Chondrocyte (in vitro differentiated cells): ENCODE measurements at places on chromosomes 6 and 20. TPM values are rescaled to one million over a fixed set of nuclear protein-coding genes. Genes with fewer than 3 reads are reported as not detected.

C6orf15 gene
- 0.37 TPM in 1 of 3 replicates, not detected in the others for total RNA-seq

AMD1 gene
- total RNA-seq = 31.1 to 47.0 TPM (median 32.7 TPM) in 3 replicates

ZNF292 gene
- total RNA-seq = 34.6 to 39.6 TPM (median 39.0 TPM) in 3 replicates

DOK5 gene
- total RNA-seq = 8.7 to 14.3 TPM (median 9.0 TPM) in 3 replicates

DNA sequence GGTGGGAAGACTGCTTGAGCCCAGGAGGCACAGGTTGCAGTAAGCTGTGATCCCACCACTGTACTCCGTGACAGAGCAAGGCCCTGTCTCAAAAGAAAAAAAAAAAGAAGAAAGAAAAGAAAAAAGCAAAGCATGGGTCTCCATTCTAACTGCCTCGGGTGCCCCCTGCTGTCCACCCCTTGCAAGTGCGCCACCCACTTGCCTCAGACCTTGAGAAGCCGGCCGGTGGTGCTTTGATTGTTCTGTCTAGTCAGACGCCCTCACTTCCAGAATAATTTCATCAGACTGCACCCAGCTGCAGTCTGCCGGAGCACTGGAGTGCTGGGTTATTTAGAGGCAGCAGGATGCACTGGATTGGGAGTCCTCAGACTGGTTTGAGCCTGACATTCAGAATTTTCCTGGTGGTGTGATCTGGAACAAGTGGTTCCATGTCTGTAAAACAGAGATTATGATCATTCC, 17.6 kb upstream of the TM9SF4 start:
- no peaks in the 10 kb centered on the region for H3K36me3 ChIP-seq
- no peak overlapping the region for H3K4me3 ChIP-seq
- peaks cover 5% of the 10 kb centered on the region for H3K4me1 ChIP-seq
- H3K27ac ChIP-seq = peak overlapping the region; percentile 77
- DNase-seq = no peak

DNA sequence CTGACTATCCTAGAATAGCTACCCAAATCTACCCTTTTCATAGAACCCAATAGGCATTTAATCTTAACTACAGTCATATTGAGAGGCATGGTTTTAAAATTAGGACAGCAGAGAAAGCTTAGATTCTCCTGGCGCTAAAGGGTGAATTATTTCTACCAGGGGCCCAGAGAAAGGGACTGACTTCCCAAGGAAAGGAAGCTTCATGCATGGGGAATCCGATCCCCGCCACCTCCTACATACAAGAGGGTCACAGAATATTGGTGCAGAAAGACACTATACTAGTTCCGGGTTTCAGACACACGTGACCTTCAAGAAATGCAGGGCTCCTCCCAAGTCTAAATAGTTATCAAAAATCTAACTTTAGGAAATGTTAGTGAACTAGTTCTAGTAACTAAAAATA, 130.9 kb downstream of the PRKN start:
- no peaks in the 10 kb centered on the region for H3K36me3 ChIP-seq
- no peaks in the 10 kb centered on the region for H3K4me1 ChIP-seq
- no peak overlapping the region for H3K4me3 ChIP-seq

- no peaks in the 10 kb centered on the region for H3K27me3 ChIP-seq
- peaks cover 43% of the 10 kb centered on the region for H3K4me1 ChIP-seq
- no peaks in the 10 kb centered on the region for H3K36me3 ChIP-seq
Measured at GRCh38 chr6:39366931-39367618, 44.6 kb upstream of the KCNK16 start.

GRCh38 chr6:152233547-152234320, 403.4 kb downstream of the SYNE1 start:
- H3K27me3 ChIP-seq = no peaks in the 10 kb centered on the region
- no peak overlapping the region for H3K4me3 ChIP-seq
- H3K4me1 ChIP-seq = peaks cover 15% of the 10 kb centered on the region
- DNase-seq = no peak
- H3K36me3 ChIP-seq = peaks cover 39% of the 10 kb centered on the region

GRCh38 chr6:148963738-148964137, 216.9 kb downstream of the UST start:
- H3K4me1 ChIP-seq = peaks cover 20% of the 10 kb centered on the region
- H3K4me3 ChIP-seq = no peak overlapping the region
- no peak overlapping the region for H3K27ac ChIP-seq

GRCh38 chr6:152499931-152500330, 137.2 kb downstream of the SYNE1 start:
- no peaks in the 10 kb centered on the region for H3K27me3 ChIP-seq
- H3K4me3 ChIP-seq = no peak overlapping the region
- H3K4me1 ChIP-seq = no peaks in the 10 kb centered on the region
- no peak overlapping the region for H3K27ac ChIP-seq

GRCh38 chr6:88869263-88870020, 94.0 kb downstream of the RNGTT start:
- H3K4me3 ChIP-seq = no peak overlapping the region
- H3K36me3 ChIP-seq = no peaks in the 10 kb centered on the region

- peaks cover 62% of the 10 kb centered on the region for H3K4me1 ChIP-seq
- H3K27me3 ChIP-seq = no peaks in the 10 kb centered on the region
- peaks cover 2% of the 10 kb centered on the region for H3K36me3 ChIP-seq
- H3K4me3 ChIP-seq = peak overlapping the region; percentile 6
- peak overlapping the region; percentile 92 for H3K27ac ChIP-seq
Measured at GRCh38 chr6:113377362-113377942, 479.7 kb upstream of the MARCKS start.
